Gastrocnemius medialis (tissue), 4 donors: ENCODE measurements at places on chromosomes 16 and 17. TPM values are rescaled to one million over a fixed set of nuclear protein-coding genes. Genes with fewer than 3 reads are reported as not detected.

DNA sequence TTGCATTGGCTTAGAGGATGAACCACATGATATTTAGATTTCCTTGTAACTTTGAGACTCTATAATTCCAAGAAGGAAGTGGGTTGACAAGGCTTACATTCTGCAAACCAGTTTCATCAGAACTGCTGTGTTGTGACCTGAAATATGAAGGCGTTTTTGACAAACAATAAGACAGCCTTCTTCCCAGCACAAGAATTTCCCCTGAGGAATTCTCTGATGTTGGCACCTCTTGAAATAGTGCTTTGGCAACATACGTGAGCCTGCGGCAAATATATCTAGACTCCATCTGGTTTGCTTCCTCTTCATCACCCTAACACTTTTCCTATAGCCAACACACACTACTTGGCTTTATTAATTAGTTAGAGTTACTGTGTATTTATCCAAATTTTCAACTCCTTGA, 585.5 kb upstream of the SOX9 start:
- H3K27ac ChIP-seq = no peak overlapping the region
- no peak for DNase-seq
- H3K4me3 ChIP-seq = no peak overlapping the region

DNA sequence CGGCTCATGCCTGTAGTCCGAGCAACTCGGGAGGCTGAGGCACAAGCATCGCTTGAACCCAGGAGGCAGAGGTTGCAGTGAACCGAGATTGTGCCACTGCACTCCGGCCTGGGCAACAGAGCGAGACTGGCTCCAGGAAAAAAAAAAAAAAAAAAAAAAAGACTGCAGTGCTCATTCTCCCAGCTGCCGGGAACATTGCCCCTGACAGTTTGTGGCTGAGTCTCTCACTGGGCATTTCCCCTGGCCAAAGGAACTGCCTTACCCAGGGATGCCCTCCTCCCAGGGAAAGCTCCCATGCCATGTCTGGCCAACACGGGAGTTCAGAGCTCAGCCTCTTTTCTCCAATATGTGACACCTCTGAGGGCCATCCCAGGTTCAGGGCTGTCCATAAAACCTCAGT, 21.3 kb upstream of the USP10 start:
- no peak overlapping the region for H3K4me3 ChIP-seq
- H3K4me1 ChIP-seq = no peaks in the 10 kb centered on the region
- no peak overlapping the region for H3K27ac ChIP-seq
- DNase-seq = no peak

LSM12 gene
- total RNA-seq = 79.0 TPM

DNA sequence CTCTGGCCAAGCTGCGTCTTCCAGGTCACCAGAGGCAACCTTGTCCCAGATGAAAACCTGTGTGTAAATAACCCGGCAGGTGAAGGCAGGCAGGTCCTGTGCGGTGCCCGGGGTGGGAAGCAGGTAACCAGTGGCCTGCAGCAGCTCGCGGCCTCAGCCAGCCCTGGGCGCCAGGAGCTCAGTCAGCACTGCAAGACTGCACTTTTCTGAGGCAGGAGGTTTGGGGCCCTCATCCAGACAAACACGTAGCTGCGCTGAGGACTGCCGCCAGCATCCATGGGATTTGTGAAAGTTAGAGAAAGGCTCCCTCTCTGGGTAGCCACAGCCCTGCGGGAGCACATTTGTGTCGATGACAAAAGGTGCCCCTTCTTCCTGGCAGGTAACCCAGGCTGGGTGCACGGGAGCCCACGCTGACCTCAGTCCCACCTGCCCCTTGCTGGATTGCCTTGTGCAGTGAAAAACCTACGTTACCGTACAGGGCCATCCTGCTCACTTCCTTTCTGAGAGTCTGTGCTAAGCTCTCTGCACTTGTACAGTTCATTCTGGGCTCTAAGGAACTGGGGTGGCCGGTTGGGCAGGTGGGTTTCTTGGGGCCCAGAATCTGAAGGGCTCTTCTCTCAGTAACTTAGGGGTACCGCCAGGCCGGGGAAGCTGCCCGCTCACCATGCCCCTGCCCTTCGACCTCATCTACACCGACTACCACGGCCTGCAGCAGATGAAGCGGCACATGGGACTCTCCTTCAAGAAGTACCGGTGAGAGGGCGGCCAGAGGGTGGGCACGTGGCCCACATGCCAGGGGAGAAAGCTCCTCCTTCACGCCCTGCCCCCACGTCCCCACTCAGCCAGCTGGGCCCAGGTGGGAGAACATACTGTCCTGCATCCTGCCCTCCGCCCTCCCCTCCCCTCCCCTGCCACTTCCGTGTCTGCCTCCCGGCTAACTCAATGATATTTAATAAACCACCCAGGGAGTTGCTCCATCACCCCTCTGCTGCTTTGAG, 56.4 kb downstream of the MGAT5B start:
- no peaks in the 10 kb centered on the region for H3K4me1 ChIP-seq
- H3K36me3 ChIP-seq = no peaks in the 10 kb centered on the region
- no peak overlapping the region for H3K4me3 ChIP-seq

MYL4 gene
- not detected for total RNA-seq

DNA sequence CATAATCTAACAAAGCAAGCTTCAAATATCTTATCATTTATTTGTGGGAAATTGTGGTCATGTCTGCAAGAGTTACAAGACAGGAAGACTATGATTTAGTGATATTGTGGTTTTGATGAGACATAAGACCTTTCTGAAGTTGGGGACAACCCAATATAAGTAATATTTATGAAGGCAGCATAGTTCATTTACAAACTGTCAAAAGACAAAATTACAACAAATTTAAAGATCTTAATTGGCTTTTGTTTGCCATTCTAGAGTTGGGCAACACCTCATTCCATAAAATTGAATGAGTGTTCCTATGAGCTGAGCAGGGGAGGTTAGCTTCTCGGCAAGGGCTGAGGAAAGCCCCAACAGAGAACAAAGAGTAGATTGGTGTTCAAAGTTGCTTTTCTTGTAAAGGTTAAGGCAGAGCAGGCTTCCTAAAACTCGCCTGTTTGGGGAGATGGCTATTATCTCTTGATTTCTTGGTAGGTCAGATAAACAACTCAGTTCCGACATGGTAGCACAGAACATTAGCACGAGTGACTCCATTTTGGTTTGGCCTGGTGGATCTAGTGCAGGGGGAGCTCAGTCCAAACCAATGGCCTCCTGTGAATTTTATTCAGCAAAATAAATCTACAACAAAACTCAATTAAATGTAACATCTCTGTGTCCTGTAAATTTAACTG, 10.9 kb upstream of the MMD start:
- H3K4me3 ChIP-seq = no peak overlapping the region
- H3K27me3 ChIP-seq = no peaks in the 10 kb centered on the region
- no peak for DNase-seq
- no peaks in the 10 kb centered on the region for H3K4me1 ChIP-seq
- no peaks in the 10 kb centered on the region for H3K36me3 ChIP-seq

DNA sequence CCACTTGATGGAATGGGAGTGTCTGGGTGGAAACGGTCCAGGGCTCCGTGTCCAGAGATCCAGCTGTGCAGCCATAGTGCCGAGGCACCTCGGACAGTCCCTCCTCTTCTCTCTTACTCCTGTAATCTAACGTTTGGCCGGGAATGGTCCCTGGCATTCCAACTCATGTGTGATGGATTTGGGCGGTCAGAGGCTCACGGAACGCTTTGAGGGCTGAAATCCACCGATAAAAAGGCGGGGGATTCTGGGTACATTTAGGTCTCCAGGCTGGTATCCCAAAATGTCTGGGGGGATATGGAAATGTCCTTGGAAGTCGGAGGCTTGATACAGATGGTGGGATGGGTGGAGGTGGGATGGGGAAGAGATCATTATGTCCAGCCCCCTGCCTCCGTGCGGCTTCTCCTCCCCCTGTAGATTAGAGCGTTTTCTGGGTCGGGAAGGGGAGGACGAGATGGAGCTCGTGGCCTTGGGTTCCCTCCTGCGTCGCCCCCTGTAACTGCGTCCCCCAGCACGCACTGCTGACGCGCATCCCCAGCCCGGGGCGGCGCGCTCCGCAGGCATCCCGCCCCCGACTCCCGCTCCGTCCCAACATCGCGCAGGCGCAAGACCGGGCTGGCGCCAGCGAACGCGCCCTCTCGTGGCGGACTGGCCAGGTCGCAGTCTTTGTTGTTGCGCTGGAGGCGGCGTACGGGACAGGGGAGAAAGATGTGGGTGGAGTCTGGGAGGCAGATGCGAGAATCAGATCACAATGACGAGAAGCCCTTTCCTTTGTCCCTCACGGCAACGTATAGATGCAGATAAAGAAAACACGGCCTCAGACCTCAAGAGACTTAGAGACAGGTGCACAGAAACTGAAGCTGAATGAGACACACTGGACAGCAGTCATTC, 4.5 kb upstream of the SGCA start:
- H3K27me3 ChIP-seq = no peaks in the 10 kb centered on the region
- H3K4me1 ChIP-seq = peaks cover 27% of the 10 kb centered on the region
- H3K36me3 ChIP-seq = no peaks in the 10 kb centered on the region
- H3K27ac ChIP-seq = peak overlapping the region; percentile 61
- DNase-seq = peak; percentile 85

- DNase-seq = no peak
- H3K4me3 ChIP-seq = no peak overlapping the region
- no peaks in the 10 kb centered on the region for H3K27me3 ChIP-seq
- no peaks in the 10 kb centered on the region for H3K36me3 ChIP-seq
- H3K27ac ChIP-seq = no peak overlapping the region
Measured at GRCh38 chr16:4869147-4869805, 22.0 kb downstream of the UBN1 start.

DNA sequence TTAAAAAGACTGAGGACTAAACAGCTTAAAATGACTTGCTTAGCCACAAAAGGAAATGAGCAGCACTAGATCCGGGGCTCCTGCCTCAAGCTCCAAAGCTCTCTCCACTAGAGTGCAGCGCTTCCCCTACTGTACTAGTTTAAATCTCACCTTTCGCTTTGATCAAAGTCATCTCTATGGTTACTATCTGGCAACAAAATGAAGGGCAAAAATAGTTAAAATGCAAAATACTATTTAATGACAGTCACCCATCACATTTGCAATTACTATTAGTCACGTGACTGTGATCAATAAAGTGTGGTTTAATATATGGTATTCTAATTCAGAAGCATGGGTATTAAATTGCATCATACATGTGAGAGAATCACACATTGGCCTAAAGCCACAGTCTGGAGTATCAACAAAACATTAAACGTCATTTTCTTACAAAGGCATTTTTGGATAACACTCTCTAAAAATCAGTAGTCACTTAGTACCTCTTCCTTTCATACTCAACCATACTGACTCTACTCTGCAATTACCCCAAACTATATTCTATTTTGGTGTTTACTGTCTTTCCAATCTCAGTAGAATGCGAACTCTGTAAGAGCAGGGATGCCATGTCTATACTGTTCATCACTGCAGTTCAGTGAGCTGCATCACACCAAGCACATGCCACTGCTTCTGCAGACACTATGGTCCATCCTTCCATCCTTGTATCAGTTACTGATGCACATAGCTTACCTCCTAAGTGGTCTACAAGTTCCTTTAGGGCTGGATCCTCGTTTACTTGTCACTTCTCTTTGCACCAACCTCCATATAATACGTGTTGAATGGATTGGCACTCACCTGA, 6.2 kb downstream of the PSMD12 start:
- peak overlapping the region; percentile 14 for H3K27ac ChIP-seq
- no peak overlapping the region for H3K4me3 ChIP-seq

GRCh38 chr16:57244463-57244766, 644 bp upstream of the ARL2BP start:
- peak overlapping the region; percentile 59 for H3K4me3 ChIP-seq
- peaks cover 12% of the 10 kb centered on the region for H3K4me1 ChIP-seq
- peak overlapping the region; percentile 92 for H3K27ac ChIP-seq
- DNase-seq = no peak
- H3K36me3 ChIP-seq = no peaks in the 10 kb centered on the region

- H3K36me3 ChIP-seq = no peaks in the 10 kb centered on the region
- no peak for DNase-seq
- H3K4me3 ChIP-seq = no peak overlapping the region
- H3K27me3 ChIP-seq = no peaks in the 10 kb centered on the region
- H3K4me1 ChIP-seq = no peaks in the 10 kb centered on the region
Measured at GRCh38 chr16:51405361-51405760, 254.3 kb upstream of the SALL1 start.

GRCh38 chr16:78057803-78058564, 35.6 kb downstream of the CLEC3A start:
- no peaks in the 10 kb centered on the region for H3K4me1 ChIP-seq
- H3K27me3 ChIP-seq = no peaks in the 10 kb centered on the region
- H3K36me3 ChIP-seq = no peaks in the 10 kb centered on the region
- H3K27ac ChIP-seq = no peak overlapping the region
- no peak for DNase-seq
- H3K4me3 ChIP-seq = no peak overlapping the region

GRCh38 chr16:23519282-23519681, 9.0 kb upstream of the GGA2 start:
- no peak overlapping the region for H3K4me3 ChIP-seq
- no peak overlapping the region for H3K27ac ChIP-seq
- no peaks in the 10 kb centered on the region for H3K4me1 ChIP-seq
- no peaks in the 10 kb centered on the region for H3K27me3 ChIP-seq
- H3K36me3 ChIP-seq = peaks cover 42% of the 10 kb centered on the region
- no peak for DNase-seq

MYL11 gene
- 1,651 TPM for total RNA-seq

BCAS3 gene
- total RNA-seq = 18.2 TPM

DNA sequence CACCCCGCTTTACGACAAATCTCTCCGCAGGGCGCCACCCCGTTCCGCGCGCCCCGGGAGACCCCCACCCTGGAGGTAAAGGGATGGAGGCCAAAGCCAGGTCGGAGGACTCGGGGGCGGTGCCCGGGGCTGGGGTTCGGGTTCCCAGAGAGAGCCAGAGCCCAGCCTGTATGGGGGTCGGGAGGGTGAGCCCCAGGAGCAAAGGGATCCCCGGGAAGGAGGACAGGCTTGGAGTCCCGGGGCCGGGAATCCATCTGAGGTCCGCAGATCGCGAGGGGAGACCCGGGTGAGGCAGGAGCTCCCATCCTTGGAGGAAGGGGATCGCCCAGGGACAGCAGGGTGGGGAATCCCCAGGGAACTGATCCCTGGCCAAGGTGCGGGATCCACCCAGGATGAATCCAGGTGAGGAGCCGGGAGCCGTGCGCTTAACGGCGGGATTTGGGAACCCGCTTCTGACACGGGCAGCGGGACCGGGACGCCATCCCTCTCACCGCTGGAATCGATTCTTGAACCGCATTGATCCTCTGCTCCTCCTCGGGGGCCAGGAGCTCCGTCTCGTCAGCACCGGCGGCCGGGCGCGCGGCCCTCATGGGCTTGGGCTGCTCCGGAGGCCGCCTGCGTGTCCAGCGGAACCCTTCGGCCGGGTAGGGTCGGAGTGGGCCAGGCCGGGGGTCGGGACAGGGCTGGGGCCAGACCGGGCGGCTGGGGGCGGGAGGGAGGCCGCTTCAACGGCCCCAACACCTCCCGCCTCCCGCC, at the start of gene MMD:
MMD (minus strand) TSS at position 657 of the 756 bp plus-strand sequence; CDS start at position 517, 140 bp downstream.
- peaks cover 21% of the 10 kb centered on the region for H3K4me1 ChIP-seq
- H3K4me3 ChIP-seq = peak within 1 kb of the TSS; percentile 89
- H3K36me3 ChIP-seq = no peaks in the 10 kb centered on the region
- DNase-seq = peak; percentile 15
- no peaks in the 10 kb centered on the region for H3K27me3 ChIP-seq

CNGB1 gene
- total RNA-seq = not detected

DNA sequence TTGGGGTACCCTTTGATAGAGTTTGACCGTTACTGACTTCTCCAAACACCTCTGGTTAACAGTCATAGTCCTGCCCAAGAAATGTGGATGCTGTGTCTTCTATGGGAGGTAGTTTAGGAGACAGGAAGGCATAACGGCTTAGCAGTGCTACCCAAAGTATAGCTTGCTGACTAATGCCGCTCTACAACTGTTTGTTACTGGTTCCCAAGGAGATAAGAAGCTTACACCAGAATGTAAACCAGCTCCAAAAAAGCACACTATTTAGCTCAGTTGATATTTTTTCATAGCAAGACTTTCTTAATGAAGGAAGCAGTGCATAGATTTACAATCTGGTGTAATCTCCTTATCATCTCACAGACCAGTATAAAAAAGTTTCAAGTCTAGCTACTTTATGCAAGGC, 95.7 kb downstream of the HS3ST3B1 start:
- H3K36me3 ChIP-seq = no peaks in the 10 kb centered on the region
- no peak overlapping the region for H3K4me3 ChIP-seq
- no peaks in the 10 kb centered on the region for H3K4me1 ChIP-seq
- no peaks in the 10 kb centered on the region for H3K27me3 ChIP-seq
